NCI-H1436 (cell line): ENCODE measurements at places on chromosomes 6 and 20.

- DNase-seq = no peak
Observed at GRCh38 chr6:149049230-149049629, 268.3 kb upstream of the TAB2 start.

DNA sequence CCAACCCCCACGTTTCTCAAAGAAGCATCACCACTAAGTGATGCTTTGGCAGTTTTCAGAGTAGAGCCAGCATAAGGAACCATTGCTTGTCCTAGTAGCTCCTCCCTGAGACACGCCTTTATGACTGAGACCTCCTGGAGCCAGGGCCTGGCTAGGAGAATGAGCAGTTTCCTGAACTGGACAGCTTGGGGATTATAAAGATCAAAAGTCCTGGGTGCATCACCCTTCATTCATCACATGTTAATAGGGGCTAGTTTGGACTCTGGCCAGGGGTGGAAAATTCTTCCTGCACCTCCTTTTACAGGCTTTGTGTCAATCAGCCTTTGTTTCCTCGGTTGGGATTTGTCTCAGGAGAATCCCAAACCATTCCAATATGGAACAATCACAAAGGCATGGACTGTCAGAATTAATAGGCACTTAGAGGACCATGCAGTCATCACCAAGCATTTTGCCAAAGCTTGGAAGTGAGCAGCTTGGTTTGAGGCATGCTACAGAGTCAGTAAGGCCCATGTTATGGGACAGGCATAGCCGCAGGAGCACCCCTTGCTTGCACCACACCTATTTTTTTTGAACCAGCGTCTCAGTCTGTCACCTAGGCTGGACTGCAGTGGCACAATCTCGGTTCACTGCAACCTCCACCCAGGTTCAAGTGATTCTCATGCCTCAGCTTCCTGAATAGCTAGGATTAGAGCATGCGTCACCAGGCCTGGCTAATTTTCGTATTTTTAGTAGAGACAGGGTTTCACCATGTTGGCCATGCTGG, 64.9 kb upstream of the TGM3 start:
- DNase-seq = no peak

DNA sequence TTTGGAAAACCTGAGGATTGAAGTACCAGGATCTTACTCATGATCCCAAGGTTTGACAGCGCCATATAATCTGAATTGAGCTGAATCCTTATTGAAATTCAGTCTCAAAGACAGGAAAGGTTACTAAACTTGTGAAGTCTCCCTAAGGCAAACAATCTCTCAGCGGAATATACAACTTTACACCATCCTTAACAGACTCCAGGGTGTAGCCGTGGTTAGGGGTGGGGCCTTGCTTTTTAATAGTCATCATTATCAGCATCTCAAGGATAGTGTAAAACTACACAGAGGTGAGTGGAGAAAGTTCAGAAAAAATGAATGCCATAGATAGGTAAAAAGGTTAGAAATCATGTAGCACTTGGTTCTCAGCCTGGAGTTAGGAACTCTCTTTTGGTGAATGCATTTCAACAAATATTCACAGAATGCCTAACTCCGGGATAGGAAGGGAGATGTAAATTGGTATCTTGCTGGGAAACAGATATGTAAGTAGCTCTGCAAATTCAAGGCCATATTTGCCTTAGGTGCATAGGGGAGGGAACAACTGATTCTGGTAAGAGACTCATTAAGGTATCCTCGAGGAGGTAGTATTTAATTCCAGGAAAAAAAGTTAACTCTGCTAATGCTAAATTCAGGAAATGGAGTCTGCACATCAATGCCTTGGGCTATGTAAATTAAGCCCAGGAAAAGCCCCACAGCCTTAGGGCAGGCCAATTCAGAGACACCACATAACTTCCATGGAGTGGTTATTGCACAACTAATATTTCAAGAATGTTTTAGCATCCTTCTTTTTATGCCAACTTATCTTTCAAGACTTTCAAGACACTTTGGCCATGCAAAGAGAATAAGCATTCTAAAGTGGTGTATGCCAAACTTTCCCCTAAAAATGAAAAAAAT, 61.6 kb downstream of the SNAP25 start:
- no peak for DNase-seq

- no peak for DNase-seq
Observed at GRCh38 chr20:6515261-6515660, 252.2 kb upstream of the BMP2 start.

DNA sequence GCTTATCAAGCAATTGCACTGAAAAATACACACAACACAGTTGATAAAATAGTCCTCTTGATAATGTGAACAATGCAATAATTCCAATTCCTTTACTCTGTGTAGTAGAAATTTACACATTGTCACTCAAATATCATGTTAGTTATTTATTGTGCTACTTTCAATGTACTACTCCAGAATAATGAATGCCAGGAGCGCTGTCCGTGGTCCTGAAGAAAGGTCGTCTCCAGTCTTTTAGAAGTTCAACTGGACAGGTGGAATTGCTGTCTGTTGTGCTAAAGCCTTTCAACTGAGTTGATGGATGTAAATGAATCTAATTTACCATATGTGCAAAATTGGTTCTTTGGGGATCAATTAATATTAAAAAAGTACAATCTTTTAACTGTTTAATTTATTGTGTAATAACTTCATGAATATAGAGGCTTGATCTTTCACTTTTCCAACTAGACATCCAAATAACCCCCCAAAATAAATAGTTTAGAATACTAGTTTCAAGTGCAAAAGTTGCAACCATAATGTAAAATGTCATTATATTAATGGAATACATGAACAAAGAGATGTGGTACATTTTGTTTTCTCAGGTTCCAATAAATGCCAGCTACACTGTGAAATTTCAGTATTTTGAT, 3.2 kb downstream of the GRIK2 start:
- DNase-seq = no peak

GRCh38 chr20:45322952-45323383, 14.9 kb upstream of the MATN4 start:
- DNase-seq = no peak

DNA sequence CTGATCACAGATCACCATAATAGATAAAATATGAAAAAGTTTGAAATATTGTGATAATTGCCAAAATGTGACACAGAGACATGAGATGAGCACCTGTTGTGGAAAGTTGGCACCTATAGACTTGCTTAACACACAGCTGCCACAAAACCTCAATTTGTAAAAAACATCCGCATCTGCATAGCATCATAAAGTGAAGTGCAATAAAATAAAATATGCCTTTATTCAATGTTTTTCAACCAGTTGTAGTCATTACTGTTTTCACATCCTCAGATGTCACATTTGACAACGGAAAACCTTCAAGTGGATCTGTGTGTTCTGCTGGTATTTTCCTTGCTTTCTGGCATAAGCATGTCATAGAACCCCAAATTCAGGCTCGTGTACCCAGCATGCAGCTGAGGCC, 50.2 kb upstream of the IFNGR1 start:
- no peak for DNase-seq
